ENCODE measurements at places on chromosomes 6 and 20. TPM values are rescaled to one million over a fixed set of nuclear protein-coding genes. Genes with fewer than 3 reads are reported as not detected.

GRCh38 chr20:14826543-14827313 lies 489.3 kb upstream of the FLRT3 start:
- H3K27ac ChIP-seq, result no peak overlapping the region
- H3K4me3 ChIP-seq, result no peak overlapping the region
- no peaks in the 10 kb centered on the region for H3K4me1 ChIP-seq
- no peak for DNase-seq
- no peaks in the 10 kb centered on the region for H3K36me3 ChIP-seq

DNA sequence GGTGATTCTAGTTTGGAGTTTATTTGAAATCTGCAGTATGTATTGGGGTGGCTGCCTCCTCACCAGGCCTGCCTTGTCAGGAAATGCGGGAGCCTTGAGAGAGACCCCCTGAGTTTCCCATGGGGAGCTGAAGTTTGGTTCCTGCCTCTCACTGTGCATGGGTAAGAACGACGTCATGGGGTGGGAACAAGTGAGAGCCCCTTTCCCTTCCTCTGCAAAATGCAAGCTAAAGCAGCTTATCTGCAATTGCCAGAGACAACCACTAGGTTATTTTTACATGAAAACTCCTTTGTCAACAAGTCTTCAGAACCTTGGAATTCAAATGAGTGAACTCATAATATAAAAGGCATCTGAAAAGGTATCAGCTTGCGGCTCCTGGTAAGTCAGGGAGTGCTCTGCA lies 58.4 kb downstream of the TMEM170B start:
- no peaks in the 10 kb centered on the region for H3K4me1 ChIP-seq
- DNase-seq, result no peak
- H3K27me3 ChIP-seq, result no peaks in the 10 kb centered on the region
- H3K27ac ChIP-seq, result no peak overlapping the region
- H3K36me3 ChIP-seq, result no peaks in the 10 kb centered on the region

- H3K36me3 ChIP-seq, result no peaks in the 10 kb centered on the region
- no peak for DNase-seq
- H3K27ac ChIP-seq, result no peak overlapping the region
- no peaks in the 10 kb centered on the region for H3K27me3 ChIP-seq
- no peak overlapping the region for H3K4me3 ChIP-seq
Measured at GRCh38 chr20:50625986-50626677, 65.2 kb downstream of the RIPOR3 start.

GRCh38 chr20:17646961-17647301 lies 35.1 kb downstream of the RRBP1 start:
- DNase-seq, result no peak
- no peaks in the 10 kb centered on the region for H3K27me3 ChIP-seq
- peaks cover 87% of the 10 kb centered on the region for H3K4me1 ChIP-seq
- peaks cover 7% of the 10 kb centered on the region for H3K36me3 ChIP-seq
- no peak overlapping the region for H3K27ac ChIP-seq

GRCh38 chr6:84652356-84653026 lies 111.9 kb downstream of the TBX18 start:
- H3K27ac ChIP-seq, result no peak overlapping the region
- no peak for DNase-seq
- H3K4me1 ChIP-seq, result no peaks in the 10 kb centered on the region
- no peaks in the 10 kb centered on the region for H3K27me3 ChIP-seq
- H3K36me3 ChIP-seq, result no peaks in the 10 kb centered on the region

- no peak overlapping the region for H3K27ac ChIP-seq
- no peaks in the 10 kb centered on the region for H3K27me3 ChIP-seq
- no peak for DNase-seq
- no peaks in the 10 kb centered on the region for H3K36me3 ChIP-seq
Measured at GRCh38 chr20:53695797-53696527, 102.3 kb upstream of the ZNF217 start.

PRDM13 gene
- total RNA-seq, result not detected

GZF1 gene
- total RNA-seq, result 11.8 TPM

DNA sequence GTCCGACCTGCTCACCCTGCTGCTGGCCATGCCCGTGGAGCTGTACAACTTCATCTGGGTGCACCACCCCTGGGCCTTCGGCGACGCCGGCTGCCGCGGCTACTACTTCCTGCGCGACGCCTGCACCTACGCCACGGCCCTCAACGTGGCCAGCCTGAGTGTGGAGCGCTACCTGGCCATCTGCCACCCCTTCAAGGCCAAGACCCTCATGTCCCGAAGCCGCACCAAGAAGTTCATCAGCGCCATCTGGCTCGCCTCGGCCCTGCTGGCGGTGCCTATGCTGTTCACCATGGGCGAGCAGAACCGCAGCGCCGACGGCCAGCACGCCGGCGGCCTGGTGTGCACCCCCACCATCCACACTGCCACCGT lies 885 bp downstream of the NTSR1 start:
- no peaks in the 10 kb centered on the region for H3K36me3 ChIP-seq
- peak overlapping the region; percentile 48 for H3K4me3 ChIP-seq
- DNase-seq, result no peak
- H3K27ac ChIP-seq, result no peak overlapping the region

PNPLA1 gene
- total RNA-seq, result 0.59 TPM

DNA sequence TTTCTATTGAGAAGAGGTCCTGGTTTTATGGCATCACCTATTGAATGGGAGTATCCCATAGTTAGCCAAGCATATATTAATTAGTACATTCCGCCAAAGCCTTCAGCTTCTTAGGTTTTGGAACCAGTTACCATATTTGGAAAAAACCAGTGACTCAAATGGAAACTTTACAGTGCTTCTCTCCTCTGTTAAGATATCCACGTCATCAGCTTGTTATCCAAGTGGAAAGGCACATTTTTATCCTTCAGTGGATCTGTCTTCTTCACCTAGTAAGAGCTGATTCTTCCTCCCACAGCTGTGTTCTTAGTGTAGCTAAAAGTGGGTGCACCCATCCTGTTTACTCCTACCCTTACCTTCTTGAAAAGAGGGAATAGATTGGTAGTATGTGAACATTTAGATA lies 34.5 kb downstream of the TPD52L1 start:
- DNase-seq, result no peak
- H3K36me3 ChIP-seq, result no peaks in the 10 kb centered on the region
- no peak overlapping the region for H3K4me3 ChIP-seq
- peaks cover 20% of the 10 kb centered on the region for H3K4me1 ChIP-seq

DNA sequence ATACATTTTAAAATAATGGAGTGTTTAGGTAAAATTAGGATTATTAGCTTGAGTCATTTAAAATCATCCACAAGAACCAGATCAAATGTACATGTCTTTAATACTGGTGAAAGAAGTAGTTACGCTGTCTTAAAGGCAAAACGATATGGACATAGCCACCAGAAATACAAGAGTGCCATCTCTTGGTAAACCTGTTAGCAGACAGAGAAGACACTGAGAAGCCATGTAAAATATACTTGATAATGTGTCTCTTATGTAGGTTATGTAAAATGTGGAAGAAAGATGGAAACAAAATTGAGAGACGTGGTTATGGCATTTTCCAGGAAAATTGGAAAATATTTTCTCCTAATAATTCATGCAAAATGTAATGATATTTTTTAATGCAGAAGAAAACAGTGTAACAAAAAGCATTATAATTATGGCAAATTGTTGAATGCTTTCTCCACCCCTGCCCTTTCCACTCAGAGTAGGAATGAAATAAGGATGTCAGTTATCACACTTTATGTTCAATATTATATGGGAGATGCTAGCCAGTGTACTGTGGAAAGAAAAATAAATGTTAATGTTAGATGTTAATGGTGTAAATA lies 12.2 kb upstream of the SLC17A2 start:
- no peaks in the 10 kb centered on the region for H3K27me3 ChIP-seq
- H3K4me3 ChIP-seq, result no peak overlapping the region
- no peak for DNase-seq
- no peak overlapping the region for H3K27ac ChIP-seq
